CD4-positive, alpha-beta T cell treated with Interleukin-10 for 1 hour (primary cell): ENCODE measurements at places on chromosomes 4 and X.

DNA sequence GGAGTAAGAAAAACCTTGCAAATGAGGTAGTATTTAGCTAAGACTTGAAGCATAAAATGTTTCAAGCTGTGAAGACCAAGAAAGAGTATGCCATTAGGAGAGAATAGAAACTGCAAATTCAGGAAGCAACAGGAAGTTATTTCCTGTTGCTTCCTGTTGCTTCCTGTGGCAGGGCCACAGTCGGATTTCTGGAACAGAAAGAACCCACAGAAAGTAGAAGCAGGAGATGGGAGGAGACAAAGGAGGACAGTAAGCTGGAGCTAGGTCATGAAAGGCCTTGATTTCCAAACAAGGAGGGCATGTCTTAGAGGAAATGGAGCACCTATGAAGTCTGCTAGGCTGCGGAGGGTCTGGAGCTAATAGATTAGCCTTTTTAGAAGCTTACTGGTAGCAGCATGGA is 17.2 kb downstream of the ASB11 start:
- DNase-seq: no peak

DNA sequence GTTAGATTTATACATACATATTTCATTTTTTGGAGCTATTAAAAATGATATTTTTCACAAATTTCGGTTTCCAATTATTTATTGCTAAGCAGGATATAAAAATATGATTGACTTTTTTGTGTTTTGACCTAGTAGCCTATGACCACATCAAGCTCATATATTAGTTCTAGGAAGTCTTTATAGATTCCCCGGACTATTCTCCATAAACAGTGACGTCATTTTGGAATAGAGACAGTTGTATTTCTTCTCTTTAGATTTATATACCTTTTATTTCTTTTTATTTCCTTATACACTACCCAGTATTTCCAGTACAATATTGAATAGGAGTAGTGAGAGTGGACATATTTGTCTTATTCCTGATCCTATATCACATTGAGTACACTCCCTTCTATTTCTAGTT is 31.8 kb downstream of the DDX53 start:
- DNase-seq: no peak

- DNase-seq: no peak
Measured at GRCh38 chr4:23153076-23153475, 460.3 kb downstream of the GBA3 start.

DNA sequence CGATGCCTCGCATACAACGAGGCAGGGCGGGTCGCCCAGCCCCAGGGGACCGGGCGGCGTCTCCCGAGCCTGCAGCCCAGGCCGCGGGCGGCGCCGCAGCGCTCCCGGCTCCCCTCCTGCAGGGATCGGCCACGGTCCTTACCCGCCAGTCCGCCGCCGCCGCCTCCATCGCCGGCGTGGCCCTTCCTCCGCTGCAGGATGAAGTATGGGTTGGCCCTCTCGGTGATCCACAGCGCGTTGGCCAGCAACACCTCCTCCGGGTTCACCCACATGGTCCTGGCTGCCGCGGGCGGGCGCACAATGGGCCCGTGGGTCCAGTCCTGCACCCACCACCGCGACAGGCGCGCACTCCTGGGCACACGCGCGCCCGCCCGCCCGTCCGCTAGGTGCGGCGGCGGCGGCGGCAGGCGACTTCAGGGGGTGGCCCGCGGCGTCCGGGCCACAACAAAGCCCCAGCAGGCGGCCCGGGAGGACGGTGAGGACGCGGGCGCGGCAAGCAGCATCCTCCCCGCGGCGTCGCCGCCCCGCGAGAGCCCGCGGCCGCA is 339 bp downstream of the TBC1D9 start:
- no peak for DNase-seq

- DNase-seq: no peak
Measured at GRCh38 chr4:94571298-94571697, 119.6 kb downstream of the PDLIM5 start.

- DNase-seq: peak; percentile 62
Measured at GRCh38 chr4:186201535-186202230, 10.3 kb downstream of the CYP4V2 start.

GRCh38 chrX:49273181-49273727 is 3.7 kb downstream of the PPP1R3F start:
- peak; percentile 73 for DNase-seq

DNA sequence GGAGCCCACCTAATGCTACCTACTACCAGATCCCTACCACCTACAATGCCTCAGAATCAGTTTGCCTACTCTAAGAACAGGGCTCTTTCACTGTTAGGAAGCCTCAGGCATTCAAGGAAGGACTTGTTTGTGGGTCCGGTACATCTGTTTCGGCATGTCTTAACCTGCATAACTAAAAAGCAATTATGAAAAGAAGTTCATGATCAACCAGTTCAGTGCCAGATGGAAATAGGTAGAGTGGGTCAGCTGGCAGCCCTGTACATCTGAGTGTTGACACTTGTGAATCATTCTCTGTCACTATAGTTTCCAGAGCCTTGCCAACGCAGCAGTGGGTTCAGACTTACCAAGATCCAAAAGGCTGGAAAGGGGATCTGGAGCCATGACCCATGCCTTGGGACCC is 3.3 kb downstream of the TMEM185A start:
- no peak for DNase-seq

DNA sequence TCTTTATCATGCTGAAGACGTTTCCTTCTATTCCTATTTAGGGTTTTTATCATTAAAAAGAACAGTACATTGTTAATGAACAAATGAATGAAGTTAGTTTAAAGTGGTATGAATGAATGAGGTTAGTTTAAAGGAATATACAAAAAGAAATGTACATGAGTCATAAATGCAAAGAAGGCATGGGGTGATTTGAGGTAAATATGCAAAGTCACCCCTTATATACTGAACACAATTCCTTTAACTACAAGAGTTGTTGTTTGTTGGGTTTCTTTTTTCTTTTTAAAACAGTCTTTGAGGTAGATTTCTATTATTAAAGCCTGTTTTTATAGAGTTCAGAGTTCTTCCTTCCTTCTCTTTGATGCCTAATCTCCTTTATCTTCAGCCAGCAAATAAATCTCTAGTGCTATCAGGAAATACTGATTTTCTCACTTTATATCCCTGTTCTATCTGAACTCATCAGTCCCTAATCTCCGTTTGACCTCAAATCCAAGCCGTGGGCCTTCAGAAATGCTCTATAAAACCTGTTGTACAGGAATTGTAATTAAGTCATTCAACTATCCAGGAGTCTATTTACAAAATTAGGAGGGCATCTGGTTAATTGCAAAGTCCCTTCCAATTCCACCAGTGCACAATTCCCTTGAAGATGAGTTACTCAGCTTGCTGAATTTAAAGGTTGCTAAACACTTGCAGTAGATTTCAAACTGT is 31.6 kb upstream of the ABCG2 start:
- DNase-seq: no peak

DNA sequence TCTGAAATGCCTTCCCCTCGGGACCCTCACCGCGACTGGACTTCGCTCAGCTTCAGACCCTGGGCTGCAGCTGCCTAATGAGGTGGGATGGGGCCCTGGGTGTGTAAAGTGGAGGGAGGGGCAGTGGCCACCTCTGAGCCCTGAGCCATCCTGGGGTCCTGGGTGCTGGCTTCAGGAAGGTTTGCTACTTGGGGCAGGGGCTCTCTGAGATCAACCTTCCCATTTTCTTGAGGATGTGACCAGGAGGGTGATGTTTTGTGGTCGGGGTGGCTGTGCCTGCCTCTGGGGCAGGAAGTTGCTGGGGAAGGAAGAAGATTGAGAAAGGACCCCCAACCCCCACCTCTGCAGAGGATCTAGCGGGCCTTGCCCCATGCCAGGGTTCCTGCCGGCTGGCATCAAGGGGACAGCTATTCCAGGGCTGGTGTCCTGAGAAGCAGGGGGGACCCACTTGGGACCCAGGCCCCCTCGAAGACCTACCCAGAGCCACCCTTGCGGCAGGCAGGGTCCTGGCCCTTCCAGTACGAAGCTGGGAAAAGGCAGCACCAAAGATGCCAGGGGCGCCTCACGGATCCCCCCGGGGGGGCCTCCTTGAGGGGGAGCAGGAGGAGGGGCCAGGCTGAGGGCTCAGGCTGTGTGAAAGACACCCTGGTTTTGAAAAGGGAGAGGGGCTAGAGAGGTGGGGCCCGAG is 6.5 kb downstream of the SH3BP2 start:
- DNase-seq: no peak

DNA sequence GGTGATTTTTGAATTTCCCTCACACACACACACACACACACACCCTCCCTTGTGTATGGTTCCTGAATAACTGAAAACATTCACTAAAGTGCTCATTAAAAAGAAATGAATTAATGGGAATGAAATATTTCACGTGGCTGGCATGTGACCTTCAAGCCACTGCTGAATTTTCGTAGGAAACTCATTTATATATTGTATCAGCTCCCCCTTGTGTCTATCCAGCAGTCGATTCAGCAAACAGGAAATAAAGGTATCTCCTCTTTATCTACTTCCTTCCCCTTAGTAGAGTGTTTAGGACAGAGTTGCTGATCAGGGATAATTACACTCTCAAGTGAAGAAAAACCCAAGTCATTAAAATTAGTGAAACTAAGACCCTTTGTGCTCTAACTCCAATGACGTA is 912.6 kb upstream of the LCORL start:
- no peak for DNase-seq

GRCh38 chr4:6715704-6716017 is 313 bp upstream of the BLOC1S4 start:
- DNase-seq: no peak

DNA sequence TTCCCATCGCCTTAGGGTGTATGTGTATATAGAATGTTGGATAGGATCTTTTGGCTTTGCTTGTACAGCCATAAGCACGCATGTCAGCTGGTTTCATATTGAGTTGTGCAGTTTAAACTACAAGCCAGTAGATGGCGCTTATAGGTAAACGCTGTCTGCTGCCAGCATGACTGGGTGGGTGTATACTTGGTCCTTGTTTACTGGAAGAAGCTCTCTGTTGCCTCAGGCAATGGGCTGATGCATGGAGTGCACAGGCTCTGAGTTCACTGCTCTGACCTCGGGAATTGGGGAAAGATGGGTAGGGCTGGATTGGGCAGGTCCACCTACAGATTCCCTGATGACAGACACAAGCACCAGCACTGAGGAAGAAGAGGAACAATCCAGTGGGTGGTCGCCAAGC is 831.5 kb downstream of the STIM2 start:
- no peak for DNase-seq

DNA sequence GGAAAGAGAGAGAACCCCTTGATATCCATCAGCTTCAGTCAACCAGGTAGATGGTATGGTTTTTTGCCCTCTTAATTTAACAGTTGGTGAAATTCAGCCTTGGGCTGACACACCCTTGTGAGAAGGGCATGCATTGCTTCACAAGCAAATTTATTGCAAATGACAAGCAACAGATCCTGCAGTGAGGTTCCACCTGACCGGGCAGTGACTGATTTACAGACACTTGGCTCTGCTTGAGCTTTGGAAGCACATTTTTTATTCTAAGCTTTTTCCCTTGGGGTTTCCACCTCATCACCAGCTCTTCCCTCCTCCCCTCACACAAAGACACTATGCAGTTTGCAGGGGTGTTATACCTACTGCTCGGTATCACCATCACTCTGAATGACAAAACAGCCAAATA is 28.3 kb upstream of the SERTM2 start:
- no peak for DNase-seq

DNA sequence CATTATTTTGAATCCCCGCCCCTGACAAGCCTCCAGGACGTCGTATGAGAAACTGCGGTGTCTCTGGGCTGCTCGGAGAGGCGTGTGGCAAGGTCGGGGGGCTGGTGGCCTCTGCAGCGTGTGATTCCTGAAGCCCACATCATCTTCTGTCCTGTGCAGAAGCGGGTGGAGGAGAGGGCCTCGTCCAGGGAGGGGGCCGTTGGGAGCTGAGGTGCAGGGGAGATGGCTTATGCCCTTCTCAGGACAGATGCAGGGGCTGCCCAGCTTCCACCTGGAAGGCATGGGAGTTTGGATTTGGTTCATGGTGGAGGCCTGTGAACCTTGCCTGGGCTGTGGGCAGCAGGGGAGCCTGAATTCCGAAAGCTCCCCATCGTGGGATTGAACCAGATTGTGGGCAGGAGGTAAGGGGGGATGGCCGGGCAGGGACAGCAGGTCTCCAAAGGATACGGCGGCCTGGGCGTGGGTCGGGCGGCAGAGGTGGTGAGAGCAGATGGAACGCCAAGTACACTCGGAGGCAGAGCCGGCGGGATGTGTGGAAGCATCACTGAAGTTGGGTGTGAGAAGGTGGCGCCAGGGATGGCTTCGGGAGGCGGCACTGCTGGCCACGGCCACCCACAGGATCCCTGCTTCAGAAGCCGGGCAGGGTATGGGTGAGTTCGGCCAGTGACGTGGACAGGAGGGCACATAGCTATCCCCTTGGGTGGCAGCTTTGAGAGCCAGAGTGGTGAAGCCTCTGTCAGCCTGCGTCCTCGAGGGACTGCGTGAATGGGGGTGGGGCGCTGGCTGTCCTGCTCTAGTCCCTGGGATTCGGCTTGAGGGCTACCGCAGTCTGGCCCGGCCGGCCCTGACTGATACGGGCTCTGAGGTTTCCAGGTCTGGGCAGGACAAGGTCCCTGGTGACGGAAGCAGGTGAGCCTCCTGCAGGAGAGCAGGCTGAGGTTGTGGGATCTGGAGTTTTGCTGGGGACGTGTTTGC is 76.3 kb upstream of the ADRA2C start:
- DNase-seq: no peak

GRCh38 chr4:152037435-152037834 is 276.6 kb upstream of the GATB start:
- no peak for DNase-seq

DNA sequence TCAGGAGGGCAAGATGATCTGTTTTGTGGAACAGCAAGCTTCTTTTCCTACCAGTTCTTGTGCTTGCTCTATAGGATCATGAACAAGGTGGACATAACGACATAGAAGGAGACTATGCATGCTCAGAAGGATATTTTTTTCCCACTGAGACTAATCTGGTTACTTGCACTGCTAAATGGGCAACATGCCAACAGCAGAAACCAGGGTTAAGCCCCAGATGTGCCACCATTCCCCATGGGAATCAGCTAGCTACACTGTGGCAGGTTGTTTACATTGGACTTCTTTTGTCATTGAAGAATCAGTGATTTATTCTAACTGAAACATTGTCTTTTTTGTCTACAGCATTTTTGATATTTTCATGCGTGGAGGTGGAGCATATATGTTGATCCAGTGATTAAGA is 165.6 kb downstream of the C4orf33 start:
- no peak for DNase-seq

DNA sequence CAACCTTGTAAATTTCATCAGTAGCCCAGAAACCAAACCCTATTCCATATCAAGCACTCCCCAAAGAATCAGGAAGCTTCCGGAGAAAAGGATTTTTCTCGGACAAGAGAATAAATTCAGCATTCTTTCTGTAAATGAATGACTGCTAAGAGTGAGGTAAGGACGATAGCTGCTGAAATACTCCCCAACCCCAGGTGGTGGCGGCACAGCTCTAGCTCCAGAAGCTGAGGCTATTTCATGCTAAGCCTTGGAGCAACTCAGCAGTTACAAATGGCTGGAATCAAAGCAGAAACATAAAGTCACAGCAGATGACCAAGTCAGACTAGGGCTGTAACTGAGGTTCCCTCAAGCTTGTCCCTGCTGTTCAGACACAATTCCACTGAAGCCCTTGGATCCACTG is 13.9 kb upstream of the PCDH19 start:
- DNase-seq: no peak
